ENCODE measurements at places on chromosomes 12 and 14. TPM values are rescaled to one million over a fixed set of nuclear protein-coding genes. Genes with fewer than 3 reads are reported as not detected.
A peak's percentile ranks its signal among the peaks of the same experiment; 100 is the strongest.

APOF gene
- polyA plus RNA-seq: 0.14 TPM

SERPINA12 gene
- 0.30 TPM for polyA plus RNA-seq

PTPRQ gene
- 32.7 TPM for polyA plus RNA-seq

BDKRB2 gene
- polyA plus RNA-seq: 2.8 TPM

KICS2 gene
- polyA plus RNA-seq: 5.4 TPM

ANAPC5 gene
- 209 TPM for polyA plus RNA-seq

SERPINA1 gene
- polyA plus RNA-seq: 51.1 TPM

CEBPE gene
- polyA plus RNA-seq: 0.26 TPM

TCHP gene
- polyA plus RNA-seq: 21.2 TPM

DNA sequence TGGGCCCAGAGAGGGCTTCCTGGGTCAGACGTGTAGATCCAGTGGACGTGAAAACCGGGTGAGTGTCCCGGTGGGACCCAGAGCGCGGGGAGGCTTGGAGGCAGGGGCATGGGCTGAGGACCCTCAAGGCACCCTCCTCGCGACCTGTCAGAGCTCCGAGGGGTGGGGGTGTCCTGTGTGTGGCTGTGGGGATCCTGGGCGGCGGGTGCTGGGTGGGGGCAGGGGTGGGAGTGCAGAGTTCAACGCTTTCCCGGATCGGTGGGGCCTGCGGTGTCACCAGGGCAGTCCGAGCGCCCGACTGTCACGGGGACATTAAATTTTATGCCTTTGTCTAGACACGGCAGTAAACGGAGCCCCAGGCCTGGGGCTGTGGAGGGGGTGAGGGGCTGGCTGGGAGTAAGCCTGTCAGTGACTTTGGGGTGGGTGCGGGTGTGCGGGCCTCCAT lies 1.0 kb downstream of the TMEM121 start:
- no peak for DNase-seq

DNA sequence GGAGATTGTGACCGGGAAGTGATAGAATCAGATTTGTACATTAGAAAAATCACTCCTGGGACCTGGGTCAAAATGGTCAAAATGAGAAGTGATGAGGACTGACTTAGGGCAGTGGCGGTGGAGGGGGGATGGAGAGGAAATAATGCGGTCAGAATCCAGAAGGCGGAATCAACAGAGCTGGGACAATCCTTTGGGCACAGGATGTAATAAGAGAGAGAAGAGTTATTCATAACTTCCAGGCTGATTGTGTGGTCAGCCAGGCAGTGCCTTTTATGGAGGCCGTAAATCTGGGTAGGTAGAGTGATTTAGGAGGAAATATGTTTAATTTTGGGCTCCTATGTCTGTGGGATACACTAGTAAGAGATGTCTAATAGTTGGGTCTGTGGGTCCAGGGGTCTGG lies 21.6 kb downstream of the FBXL14 start:
- DNase-seq: no peak

DNA sequence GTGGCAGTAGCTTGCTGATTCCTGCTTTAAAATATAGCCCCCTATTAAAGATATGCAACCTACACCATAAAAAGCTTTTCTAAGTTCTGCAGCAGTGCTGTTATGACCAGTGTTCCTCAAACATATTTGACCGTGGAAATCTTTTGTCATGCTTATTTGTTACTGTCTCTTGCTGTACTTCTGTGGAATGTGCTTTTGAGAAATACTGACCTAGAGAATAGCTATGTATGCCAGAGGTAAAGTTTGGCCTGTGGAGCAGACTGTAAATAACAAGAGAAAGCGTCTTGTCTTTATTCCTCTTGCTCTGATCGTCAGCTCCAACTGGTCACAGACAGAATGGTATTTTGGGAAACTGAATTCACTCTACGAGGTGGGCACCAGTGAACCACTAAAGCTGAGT lies 239.0 kb downstream of the FBXL14 start:
- DNase-seq: no peak

- DNase-seq: no peak
These were observed 39.1 kb downstream of the DDHD1 start for GRCh38 chr14:53113989-53114388.

DNA sequence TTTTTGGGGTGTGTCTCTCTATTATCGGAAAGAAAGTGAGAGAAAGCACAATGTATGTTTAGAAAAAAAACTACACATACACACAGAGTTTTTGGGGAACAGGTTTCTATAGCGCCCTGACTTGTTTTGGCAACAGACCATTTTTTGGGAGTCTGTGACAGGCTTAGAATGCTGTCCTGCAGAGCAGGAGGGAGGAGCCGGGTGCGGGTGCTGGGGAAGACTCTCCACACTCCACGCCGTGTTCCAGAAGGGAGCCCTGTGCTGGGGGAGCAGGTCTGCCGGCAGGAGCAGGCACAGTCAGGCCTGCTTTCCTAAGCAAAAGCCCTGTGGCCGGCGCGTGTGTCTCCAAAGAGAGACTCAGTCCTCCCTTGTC lies 26.5 kb downstream of the CD9 start:
- DNase-seq: no peak

GRCh38 chr12:92143258-92143657 lies 2.4 kb downstream of the BTG1 start:
- no peak for DNase-seq

DNA sequence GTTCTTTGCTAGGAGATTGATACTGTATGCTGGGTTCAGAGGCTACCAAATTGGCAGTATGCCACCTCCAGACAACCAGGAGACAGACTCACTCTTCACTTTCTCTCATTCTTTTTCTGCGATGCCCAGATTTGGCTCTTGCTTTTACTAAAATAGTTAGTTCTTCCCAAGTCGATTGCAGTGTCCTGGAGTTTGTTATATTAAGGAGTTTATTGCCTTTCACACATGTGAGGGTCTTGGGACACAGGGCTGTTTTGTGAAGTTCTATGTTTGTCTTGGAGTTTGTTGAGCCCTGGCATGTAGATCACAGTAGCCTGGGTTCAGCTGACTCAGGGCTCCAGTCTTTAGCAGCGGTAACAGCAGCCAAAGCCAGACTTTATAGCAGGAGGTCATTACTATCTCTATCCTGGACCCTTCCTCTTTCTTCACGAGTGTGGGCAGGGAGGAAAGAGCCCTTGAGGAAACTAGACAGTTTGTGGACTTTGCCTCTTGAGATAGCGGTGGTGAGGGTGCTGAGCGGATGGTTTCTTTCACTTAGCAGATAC lies 1.6 kb downstream of the MLEC start:
- no peak for DNase-seq

DNA sequence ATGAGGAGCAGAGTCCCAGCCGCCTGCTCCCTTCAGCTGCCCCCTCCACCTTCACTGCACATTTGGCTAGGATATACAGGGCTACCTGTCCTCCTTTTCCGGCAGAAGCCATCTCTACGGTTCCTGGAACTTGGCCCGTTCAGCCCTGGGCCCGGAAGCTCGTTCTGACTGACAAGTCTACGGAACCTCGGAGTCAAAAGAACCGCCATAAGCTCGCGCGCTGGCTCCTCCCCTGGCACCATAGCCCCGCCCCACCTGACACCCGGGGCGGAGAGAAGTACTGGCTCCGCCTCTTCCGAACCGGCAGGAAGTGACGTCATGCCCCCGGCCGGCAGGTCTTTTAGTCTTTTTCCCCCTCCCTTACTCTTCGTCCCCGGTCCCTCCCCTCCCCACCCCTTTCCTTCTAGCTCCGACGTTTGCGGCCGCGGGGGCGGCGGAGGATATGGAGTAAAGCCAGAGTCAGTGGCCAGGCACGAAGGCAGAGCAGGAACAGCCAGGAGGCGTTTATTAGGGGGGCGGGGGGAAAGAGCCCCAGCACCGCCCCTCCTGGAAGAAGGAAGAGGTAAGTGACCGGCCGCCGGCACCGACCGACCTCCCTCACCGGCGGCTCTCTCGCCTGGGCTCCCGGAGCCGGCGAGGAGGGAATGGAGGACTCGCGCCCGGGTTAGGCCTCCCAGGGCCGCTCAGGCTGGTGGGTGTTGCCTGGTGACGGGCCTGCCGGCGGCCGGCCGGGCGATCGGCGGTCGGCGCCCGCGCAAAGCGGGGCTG lies at the start of the genes DEPDC4 and SCYL2:
TSS of gene DEPDC4 (minus strand) at position 245 of the 768 bp plus-strand sequence. CDS start at position 242, 3 bp downstream.
TSS of gene SCYL2 (plus strand) at position 343 of the 768 bp plus-strand sequence. CDS start 15,794 bp downstream, outside the sequence.
- DNase-seq: peak; percentile 92

- DNase-seq: peak; percentile 13
These were observed 178.1 kb upstream of the ALG10B start for GRCh38 chr12:38138225-38139221.

DNA sequence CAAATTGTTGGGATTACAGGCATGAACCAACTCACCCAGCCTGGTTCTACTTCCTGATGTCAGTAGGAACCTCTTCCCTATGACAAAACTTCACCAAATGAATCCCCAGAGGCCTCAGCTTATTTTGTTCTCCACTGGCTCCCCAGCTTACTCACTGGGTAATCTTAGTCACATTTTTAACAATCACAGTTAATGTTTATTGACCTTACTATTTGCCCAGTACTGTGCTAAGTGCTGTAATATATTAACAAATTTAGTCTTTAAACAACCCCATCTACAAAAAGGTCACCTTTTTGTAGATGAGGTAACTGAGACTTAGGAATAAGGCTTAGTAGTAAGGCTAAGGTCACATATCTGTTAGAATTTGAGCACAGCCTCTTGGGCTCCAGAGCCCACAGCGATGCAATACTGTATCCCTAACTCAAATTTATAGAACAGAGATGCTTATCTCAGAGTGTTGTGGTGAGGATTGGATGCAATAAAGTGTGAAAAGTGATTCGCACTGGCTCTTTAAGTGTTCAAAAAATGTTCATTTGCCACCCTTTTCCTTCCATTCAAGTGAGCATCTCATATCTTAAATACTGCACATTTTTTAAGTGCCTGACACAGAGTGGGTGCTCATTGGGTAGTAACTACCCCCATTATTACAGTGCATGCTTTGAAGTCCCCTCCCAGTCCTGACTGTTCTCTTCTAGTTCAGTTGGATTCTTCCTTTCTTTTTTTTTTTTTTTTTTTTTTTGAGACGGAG lies 146.4 kb upstream of the ARHGAP5 start:
- DNase-seq: no peak

DNA sequence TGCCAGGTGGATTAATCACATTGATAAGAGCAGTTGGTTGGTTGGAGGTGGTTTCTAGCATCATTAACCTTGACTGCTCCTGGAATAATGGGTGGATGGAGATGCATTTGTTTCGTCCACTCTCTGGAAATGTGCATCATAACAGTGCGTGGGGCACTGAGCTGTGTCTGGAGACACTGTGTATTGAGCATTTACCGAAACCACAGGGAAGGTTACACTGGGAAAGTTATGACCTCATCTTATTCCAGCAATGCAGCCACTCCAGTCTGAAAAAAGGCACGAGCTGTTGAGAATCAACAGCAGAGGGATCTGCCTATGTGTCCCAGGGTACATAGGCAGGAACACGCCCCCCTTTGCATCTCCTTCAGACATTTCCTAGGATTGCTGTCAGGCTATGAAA lies 27.2 kb downstream of the RNFT2 start:
- DNase-seq: no peak

- DNase-seq: no peak
These were observed 364.9 kb downstream of the RPS29 start for GRCh38 chr14:49221316-49221715.

DNA sequence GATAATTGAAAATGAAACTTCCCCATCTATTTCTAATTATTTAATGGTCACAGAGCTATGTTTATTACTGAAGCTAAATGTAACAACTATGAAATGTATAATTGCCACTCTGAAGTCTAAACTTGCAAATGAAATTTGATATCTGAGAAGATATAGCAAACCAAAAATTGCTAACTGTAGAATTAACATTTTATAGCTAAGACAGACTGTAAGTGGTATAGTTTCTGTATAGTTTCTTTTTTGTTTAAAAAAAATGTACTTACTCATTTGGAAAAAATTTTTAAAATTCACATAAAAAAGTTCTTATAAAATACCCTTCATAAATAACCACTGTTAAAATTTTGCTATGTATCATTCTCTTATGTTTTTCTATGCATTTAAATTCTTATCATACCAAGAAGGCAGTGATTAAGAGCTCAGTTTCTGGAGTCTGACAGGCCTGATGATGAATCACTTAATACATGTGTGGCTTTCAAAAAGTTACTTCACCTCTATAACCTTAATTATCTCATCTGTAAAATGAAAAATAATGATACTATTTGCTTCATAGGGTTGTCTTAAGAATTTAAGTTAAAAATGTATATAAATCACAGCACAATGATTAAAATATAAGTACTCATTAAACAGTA lies 214.7 kb upstream of the GARIN2 start:
- DNase-seq: no peak

DNA sequence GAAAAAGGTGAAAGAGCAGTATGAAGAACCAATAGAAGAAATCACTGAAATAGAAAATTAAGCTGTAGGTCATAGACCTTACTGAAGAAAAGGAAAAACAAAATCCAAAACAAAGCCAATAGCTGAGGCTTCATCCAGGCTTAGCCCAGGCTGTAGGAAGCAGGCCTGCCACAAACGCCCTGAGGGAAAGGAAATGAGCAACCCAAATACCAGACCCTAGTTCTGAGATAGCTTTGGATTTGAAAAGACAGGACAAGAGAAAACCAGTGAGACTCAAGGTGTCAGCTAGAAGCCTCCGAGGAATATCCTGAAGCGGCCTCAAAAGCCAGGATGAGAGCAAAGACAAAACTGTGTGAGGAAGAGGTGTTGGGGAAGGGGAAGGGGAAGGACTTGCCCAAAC lies 79.2 kb downstream of the FERMT2 start:
- no peak for DNase-seq

- DNase-seq: no peak
These were observed 41.6 kb downstream of the LRRC74A start for GRCh38 chr14:76867516-76868453.
